GM04504 (cell line): ENCODE measurements at places on chromosomes 7 and 10.

DNA sequence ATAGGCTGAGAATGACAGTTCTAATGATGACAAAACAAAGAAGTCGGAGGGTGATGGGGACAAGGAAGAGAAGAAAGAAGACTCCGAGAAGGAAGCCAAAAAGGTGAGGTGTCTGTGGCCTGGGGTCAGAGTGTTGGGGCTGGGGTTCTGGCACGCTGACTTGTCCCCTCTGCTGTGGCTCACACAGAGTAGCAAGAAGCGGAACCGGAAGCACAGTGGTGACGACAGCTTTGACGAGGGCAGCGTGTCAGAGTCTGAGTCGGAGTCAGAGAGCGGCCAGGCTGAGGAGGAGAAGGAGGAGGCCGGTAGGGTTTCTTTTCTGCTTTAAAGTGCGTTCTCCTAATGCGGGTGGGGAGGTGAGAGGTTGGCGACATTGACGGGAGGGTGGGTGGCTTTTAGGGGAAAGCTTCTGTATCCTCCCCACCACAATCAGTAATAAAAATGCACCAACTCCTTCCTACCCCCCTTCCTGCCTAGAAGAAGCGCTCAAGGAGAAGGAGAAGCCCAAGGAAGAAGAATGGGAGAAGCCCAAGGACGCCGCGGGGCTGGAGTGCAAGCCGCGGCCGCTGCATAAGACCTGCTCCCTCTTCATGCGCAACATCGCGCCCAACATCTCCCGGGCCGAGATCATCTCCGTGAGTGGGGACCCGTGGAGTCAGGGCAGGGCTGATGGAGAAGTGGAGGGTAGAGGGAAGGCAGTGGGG, 4.6 kb downstream of the UFSP1 start:
- DNase-seq: no peak

DNA sequence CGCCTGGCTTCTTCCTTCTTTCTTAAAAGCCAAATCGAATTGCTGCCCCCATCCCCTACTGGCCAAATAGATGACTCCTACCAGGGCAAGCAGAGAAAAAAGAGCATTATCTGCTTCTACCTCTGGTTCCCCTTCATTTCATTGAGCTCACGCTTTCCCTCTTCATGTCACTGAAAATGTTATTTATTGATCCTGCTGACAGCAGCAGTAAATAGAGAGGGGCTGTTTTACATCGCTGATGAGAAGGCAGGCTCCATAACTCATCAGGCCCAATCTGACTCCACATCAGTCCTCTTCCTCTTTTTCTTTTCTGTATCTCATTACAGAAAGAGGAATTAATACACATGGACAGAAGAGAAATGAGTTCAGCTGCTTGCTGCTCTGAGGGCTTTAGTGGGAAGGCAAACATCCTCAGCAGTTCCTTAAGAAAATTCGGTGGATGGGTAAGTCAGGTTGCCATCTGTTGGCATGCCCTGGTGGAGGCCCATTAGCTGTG, 904.1 kb downstream of the KCNMA1 start:
- DNase-seq: no peak

- no peak for DNase-seq
These were observed 5.3 kb downstream of the MMRN2 start for GRCh38 chr10:86952106-86952505.

DNA sequence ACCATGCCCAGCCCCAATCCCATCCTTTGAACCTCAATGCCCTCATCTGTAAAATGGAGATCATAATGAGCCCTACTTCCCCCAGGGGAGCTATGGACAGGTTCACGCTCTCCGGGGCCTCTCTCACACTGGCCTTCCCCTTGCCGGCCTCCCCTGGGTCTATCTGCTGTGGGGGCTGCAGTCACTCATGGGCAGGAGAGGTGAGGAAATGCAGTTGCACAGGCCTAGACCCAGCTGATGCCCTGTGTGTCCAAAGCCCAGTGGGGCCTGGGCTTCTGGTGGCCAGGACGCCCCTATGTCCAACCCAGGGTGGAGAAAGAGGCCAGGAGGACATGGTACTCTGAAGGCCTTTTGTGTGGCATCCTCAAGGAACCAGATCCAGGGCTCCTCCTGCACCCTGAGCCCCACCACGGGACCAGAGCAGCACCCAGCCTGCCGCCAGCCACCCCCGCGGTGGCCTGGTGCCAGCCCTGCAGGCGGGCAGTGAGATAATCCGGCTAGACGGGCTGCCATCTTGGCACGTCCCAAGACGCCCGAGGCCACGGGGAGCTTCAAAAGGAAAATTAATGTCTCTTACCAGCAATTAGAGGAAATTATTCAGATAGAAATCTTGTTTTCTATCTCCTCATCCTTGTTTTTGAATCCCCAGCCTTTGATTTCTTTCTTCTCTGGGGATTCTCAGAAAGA, 39.0 kb downstream of the MYL10 start:
- no peak for DNase-seq

GRCh38 chr7:38373155-38373554, 99.7 kb upstream of the TARP start:
- DNase-seq: no peak

- no peak for DNase-seq
These were observed 808 bp downstream of the C10orf71 start for GRCh38 chr10:49299816-49300139.

- no peak for DNase-seq
These were observed 13.8 kb downstream of the SGPL1 start for GRCh38 chr10:70829543-70829942.

DNA sequence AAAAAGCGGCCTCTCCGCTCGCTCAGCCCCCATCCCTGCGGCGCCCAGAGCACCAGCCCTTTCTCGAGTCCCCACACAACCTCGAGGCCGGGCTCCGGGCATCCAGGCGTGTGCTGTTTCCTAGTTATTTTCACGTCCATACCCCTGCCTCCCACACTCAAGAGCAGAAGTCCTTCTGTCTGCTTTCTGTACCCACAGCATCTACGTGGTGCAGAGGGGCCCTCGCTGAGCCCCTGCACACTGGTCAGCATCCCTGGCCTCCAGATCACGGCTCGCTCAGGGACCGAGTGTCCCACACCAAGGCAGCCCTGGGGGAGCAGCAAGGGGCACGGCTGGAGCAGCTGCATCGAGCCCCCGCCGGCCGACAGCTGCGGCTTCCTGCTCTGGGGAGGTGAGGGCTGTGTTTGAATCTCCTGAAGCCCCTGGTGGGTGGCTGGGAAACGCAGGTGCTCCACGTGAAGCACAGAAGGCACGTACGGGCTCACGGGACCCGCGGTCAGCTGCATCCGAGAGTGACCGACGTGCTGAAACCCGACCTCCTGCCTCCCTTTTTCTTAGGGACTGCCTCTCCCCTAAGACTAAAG, 333.1 kb downstream of the DNAJB6 start:
- no peak for DNase-seq

DNA sequence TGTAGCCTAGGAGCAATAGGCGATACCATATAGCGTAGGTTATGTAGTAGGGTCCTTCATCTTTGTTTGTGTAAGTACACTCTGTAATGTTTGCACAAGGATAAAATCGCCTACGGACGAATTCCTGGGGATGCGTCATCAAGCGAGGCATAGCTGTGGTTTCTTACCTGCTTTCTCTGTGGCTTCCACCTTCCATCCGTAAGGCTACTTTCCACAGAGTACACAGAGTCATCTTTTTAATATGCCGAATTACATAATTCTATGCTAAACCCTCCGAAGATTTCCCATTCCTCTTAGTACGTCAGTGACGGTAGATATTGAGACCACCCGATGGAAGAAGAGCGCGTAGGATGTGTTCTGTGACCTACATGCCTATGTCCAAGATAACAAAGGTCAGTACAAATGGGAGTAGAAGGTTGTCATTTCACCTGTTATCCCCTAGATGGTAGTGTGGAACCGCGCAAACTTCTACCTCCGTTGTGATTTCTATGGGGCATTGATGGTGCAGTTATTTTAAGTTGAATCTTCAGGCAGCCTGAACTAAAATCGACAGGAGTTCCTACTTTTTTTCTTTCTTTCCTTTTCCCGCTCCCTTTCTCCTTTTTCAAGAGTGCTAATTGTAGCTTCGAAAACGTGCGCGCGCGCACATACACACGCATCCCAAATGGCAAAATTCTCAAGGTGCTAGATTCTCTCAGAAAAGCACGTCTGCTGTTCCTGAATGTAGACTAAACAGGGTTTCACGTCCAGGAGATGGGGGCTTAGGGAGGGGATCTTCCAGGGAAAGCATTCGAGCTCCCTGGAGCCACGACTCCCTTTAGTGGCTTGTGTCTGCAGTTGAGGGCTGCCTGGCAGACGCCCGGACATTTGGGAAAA, 111.7 kb upstream of the MBL2 start:
- DNase-seq: peak; percentile 34

DNA sequence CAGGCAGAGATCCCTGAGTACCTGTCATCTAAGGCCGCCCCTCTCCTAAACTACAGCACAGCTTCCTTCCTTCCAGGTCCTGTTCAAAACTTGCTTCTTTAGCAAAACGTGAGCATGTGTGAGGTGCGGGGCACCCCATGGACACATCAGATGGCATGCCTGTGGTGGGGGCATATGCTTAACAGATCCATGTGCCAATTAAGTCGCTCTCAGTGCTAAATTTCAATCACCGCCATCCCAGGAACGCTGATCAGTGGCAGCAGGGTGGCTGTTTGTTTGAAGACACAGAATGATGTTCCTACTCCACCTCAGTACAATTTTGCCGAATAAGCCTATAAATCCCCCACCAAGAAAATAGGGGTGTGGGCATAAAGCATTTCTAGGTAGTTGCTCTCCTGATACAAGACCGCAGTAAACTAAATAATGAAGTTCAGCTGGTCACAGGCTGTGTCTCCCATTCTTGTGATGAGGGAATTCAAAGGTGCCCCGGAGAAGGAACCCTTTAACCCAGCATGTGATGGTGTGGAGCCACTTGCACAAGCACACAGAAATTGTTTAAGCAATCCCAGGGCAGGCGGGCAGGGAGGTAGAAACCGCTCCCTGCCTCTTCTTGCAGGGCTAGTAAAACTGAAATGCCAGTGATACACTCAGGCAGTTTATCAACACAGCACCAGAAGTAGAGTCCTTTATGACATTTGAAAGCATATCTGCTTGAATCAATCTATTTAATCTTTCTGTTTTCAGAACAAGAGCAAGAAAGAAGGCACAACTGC, 205.7 kb downstream of the SORCS1 start:
- no peak for DNase-seq

GRCh38 chr10:114285961-114286441, 46.9 kb downstream of the VWA2 start:
- DNase-seq: no peak

DNA sequence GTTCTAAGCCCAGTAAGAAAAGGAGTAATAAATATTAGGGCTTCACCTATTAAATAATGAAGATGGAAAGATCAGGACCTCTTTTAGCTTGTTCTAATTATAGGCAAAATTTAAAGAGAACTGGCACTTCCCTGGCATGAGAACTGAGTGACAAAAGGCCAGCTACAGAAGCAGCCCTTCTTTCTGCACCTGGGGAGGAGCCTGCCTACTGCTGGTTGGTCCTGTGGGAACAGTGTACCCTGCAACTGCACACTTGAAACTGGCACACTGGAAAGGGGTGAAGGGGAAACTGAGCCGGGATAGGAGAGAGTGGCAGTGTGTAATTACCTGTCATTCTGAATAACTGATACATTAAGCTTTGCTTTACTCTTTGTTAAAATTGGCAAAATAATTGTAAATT, 80.4 kb downstream of the SHH start:
- no peak for DNase-seq

GRCh38 chr10:130015075-130015695, 51.1 kb upstream of the EBF3 start:
- DNase-seq: no peak

- DNase-seq: no peak
These were observed 14.5 kb downstream of the PRKCQ start for GRCh38 chr10:6565588-6565987.

DNA sequence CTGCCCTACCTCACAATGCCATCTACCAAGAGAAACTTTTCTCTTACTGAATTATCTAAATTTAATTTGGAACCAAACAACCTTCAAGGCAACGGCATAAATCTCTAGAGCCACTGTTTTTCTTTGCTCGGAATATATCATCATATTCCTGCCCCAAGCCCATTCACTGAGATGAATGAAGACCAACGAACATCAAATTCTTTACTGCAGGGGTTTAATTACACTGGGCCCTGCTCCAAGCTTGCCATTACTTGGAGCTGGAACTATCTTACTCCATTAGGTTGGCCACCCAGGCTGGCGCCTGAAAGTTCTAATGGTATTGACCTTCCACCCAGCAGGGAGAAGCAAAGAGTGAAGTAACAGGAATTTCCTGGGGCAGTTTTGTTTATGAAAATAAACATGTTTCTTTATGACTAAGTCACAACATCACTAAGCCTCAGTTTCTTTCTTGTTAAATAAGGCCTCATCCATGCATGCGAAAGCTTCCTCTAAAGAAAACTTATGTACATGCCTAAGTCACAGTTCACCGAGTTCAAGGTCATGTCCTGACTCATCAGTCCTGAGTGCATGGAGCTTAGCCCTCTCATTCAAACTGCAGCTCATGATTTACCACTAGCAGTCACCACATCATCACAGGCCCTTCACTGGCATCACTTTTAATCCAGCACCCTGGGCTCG, 42.1 kb upstream of the ANAPC16 start:
- DNase-seq: no peak

DNA sequence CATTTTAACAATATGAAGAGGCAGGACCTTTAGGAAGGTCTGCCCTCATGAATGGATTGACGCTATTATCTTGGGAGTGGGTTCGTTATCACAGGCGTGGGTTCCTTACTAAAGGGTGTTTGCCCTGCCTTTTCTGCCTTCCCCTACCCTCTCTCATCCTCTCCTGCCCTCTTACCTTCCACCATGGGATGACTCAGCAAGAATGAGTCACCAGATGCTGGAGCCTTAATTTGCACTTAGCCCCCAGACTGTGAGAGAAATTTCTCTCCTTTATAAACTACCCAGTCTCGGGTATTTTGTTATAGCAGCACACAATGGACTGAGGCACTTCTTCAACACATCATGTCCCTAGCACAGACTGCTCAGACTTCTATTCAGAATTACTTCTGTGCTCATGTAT, 31.4 kb upstream of the ZNF32 start:
- DNase-seq: no peak

DNA sequence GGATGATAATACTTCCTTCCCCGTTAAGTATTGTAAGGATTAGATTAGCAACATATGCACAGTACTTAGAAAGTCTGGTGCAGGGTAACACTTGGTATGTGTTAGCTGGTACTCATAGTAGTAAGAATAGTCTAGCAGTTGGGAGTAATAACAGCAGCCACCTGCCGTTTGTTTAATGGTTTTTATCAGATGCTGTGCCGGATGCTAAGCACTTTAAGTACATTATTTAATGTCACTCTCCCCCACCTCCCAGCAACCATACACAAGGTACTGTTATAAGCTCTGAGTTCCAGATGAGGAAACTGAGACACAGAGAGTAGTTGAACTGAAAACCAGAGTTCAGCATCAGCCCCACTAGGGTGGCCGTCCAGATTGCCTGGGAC, 60.1 kb downstream of the ZMIZ1 start:
- no peak for DNase-seq

- no peak for DNase-seq
These were observed 1.7 kb upstream of the C7orf25 start for GRCh38 chr7:42913591-42913990.

DNA sequence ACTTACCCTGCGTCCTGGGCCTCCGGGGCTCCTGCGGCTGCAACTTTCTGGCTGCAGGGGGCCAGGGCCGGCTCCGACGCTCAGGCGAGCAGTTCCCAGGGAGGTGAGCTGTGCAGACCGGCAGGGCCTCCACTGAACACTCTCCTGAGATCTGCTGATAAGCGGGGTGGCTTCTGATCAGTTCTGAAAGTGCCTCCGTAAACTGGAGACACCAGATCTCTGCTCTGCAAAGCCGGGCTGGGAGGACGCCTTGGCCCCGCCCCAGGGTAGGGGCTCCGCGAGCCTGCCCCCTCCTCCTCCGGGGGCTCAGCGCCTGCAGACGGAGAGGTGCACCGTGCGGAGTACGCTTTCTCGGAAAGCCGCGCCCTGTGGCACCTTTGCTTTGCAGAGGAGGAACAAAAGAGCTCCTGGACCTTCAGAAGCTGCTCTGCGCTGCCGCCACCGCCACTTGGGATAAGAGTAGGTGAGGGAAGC, 141.3 kb upstream of the VKORC1L1 start:
- DNase-seq: no peak
